ENCODE measurements at places on chromosomes 6 and 20.

DNA sequence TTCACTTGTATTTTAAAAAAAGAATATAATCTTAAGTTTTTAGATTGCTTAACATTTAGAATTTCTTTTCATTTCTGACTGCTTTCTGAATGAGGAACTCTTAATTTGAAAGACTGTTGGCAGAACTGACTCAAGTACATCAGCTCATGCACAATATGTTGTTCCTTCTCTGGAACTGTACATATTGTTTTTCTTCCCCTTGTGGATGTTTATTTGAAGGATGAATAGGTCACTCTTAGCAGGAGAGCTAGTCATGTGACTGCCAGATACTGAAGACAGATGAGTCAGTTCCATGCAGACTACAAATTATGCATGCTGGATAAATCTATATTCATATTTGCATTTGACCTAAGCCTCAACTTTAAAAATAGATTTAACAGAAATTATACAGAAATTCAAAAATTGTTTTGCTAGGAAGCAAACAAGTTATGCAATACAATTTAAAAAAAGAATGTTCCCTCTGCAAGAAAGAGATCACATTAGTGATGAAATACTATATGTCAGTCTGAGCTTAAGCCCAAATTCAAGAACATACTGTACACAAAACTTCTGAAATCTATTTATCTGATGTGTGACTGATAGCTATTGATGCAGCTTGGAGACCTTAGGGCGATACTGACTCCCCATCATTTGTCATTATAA, 1274.9 kb upstream of the GJE1 start:
- no peak for DNase-seq

DNA sequence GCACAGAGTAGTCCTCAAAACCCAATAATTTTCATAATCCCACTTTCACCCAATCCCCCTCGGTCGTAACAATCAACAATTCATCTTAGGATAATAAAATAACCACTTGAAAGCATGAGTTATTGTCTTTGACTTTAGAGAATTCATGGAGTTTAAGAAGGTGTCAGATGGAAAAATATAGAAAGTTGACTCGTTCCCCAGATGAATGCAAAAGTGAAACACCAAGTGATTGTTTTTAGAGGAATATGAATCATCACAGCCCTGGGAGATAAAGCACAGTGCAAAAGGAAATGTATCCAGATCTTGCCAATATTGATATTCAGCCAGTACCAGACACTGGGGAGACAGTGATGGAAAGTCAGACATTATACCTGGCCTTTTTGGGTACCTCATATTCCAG, 860.5 kb downstream of the DHX35 start:
- DNase-seq = no peak

DNA sequence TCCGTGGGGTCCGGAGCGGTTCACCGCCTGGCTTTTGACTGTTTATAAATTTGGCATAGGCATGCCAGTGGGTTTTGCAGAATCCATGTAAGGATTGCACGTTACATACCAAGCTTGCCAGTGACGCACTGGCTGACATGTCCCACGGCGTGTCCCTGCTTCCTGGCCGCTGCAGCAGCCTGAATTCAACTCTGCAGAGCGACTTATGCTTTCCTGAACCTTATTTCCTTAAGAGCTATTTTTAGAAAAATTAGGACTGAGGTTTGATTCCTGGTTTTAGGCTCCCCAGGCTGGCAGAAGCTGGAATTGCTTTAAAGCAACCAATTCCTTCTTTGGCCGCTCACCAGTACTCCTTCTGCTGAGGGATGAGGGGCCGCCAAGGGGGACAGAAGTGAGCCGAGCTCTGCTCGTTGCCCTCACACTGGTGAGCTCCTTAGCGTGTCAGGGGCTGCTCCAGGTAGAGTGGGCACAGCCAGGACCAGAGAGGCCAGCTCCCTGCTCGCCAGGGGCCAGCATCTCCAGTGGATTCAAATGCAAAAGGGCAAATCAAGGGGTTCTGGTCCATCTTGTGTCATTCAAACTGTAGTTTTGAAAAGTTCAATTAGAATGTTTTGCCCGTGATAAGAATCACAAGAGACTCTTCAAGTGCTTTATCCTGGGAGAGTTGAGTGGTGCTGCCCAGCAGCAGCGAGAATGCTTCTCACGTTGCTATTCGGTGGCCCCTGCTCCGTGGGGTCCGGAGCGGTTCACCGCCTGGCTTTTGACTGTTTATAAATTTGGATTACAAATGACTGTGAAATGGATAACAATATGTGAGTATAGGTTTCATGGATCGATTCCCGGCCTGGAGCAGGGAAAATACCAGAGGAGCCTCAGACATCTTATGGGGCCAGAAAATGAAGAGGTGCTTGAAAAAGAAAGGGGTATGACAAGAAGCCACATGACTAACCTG, 17.5 kb upstream of the IRF4 start:
- no peak for DNase-seq

GRCh38 chr6:55182016-55182650, 7.8 kb downstream of the HCRTR2 start:
- no peak for DNase-seq

- no peak for DNase-seq
Measured at GRCh38 chr6:8108031-8108660, 5.8 kb upstream of the EEF1E1 start.

- no peak for DNase-seq
Measured at GRCh38 chr6:2363211-2363610, 117.8 kb upstream of the GMDS start.

- no peak for DNase-seq
Measured at GRCh38 chr6:53309901-53310300, 38.8 kb downstream of the ELOVL5 start.

DNA sequence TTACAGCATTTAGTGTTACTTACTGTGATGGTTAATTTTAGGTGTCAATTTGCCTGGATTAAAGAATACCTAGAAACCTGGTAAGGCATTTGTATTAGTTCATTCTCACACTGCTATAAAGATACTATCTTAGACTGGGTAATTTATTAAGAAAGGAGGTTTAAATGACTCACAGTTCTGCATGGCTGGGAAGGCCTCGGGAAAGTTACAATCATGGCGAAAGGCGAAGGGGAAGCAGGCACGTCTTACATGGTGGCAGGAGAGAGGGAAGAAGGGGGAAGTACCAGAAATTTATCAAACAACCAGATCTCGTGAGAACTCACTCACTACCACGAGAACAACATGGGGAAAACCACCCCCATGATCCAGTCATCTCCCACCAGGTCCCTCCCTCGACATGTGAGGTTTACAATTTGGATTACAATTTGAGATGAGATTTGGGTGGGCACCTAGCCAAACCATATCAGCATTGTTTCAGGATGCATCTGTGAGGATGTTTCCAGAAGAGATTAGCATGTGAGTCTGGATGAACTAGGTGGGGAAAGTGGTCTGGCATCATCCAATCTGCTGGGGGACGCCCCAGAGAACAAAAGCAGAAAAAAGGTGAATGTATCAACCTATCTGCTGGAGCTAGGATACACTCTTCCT, 76.8 kb downstream of the MKKS start:
- DNase-seq = no peak

DNA sequence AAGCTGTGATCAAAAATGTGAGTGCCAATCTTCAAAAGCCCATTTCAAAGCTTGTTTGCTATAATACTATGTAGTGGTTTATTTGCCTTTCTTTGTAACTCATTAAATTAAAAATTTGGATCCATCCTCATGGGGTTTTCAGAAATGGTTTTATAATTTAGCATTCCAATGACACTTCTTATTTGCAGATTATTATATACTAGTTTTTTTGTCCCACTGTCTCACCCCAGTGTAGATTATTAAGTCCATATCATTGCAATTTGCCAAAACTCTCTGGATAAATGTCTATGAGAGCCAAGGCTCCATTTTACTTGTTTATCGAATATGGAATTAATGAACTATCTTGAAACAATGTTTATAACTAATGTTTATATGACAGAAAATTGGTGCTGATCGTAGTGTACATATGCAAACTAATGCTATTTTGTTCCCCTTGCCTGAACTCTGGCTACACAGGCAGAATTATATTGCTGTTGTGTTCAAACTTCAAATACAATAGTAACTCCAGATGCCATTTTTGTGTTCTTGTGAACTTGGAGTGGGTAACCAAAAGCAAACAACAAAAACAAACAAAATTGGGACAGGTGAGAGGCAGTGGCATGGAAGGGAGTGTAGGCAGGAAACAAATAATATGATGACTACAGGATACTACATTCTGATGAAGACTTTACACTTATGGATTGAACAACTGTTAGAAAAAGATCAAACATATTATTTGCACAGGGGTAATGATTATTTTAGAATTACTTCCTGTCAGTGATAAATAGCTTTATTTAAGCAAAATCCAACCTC, 307.1 kb upstream of the FLRT3 start:
- DNase-seq = no peak

DNA sequence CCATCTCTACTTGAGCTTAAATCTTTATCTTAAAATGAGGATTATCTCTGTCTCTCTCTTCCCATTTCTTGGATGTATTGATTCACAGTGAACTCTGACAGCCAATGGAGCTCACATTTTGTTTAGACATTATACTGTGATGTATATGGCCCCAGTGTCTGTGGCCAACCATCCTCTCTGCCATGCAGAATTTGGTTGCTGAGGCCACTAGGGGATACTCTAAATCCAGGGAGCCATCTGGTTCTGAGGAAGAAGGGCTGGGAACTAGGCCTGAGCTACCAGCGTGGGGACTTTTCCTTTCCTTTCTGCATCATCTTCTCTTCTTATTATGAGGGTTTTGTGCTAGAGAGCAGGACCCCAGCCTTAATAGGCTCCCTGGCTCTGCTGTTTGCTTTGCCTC, 59.1 kb upstream of the RIPOR2 start:
- no peak for DNase-seq

DNA sequence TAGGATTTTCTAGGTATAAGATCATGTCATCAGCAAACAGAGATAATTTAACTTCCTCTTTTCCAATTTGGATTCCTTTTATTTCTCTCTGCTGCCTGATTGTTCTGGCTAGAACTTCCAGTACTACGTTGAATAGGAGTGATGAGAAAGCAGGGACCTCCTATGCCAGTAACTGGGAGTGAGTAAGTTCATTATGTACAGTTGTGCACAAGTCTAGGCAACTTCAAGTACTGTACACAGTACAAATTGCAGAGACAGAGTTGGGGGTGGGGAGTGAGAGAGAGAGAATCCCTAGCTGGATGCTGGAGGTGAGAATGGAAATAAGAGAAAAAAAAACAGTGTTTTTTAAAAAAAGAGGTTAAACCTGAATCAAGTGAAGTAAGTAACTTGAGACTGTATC, 210.2 kb downstream of the MMUT start:
- no peak for DNase-seq

DNA sequence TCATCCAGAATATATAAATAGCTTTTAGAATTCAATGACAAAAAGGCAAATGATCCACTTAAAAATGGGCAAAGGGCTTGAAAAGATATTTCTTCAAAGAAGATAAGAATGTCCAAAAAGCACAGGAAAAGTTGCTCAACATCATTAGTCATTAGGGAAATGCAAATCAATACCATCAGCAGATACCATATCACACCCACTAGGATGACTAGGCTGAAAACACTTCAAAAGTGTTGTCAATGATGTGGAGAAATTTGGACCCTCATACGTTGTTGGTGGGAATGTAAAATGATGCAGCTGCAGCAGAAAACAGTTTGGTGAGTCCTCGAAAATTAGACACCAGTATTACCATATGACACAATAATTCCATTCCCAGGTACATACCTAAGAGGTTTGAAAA, 303.6 kb upstream of the SLC35B3 start:
- no peak for DNase-seq

- DNase-seq = no peak
Measured at GRCh38 chr20:8562356-8562755, 430.3 kb downstream of the PLCB1 start.

DNA sequence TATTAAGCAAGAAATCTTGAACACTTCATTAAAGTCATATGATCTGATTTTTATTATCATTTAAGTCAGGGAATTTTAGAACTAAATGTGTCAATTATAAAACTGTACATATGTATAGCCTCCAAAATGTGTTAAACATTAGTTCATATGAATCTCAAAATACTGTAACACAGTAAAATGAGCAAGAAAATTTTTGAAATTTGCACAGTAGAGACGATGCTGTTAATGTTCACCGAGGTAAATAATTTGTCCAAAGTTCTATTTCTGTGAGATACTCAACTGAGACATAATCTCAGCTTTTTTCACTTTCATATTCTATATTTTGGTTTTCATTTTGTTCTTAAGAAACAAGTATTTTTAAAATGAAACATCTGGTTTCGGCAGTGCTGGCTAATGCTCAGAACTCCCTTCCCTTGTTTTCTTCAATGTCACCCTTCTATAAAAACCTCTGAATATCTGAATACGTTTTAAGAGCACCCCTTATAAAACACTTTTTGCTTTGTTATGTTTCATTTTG, 353.1 kb downstream of the LAMA2 start:
- DNase-seq = no peak

DNA sequence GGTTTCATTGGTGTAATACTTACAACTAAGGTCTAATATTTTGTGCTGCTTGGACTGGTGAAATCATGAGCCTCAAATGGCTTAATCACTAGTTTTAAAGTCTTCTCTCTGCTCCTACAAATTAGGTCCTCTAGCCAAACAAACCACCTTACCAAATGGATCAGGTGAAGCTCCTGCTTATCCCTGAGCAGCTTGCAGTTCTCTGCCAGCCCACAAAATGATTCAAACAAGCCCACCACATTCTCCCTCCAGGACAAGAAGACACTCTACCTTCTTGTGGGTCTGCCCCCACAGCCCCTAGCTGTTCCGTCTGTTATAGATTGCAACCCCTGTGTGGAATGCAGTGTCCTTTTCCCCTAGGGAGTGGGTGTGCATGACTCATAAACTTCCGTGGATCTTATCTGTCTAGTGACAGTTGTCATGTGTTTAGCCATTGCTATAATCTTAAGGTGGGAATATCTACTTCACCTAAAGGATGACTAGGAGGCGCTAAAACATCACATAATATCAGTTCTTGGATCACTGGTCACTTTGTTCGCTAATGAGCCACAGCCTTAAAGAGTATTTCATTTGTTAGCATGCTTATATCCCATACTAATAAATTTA, 940.5 kb upstream of the MANEA start:
- no peak for DNase-seq

DNA sequence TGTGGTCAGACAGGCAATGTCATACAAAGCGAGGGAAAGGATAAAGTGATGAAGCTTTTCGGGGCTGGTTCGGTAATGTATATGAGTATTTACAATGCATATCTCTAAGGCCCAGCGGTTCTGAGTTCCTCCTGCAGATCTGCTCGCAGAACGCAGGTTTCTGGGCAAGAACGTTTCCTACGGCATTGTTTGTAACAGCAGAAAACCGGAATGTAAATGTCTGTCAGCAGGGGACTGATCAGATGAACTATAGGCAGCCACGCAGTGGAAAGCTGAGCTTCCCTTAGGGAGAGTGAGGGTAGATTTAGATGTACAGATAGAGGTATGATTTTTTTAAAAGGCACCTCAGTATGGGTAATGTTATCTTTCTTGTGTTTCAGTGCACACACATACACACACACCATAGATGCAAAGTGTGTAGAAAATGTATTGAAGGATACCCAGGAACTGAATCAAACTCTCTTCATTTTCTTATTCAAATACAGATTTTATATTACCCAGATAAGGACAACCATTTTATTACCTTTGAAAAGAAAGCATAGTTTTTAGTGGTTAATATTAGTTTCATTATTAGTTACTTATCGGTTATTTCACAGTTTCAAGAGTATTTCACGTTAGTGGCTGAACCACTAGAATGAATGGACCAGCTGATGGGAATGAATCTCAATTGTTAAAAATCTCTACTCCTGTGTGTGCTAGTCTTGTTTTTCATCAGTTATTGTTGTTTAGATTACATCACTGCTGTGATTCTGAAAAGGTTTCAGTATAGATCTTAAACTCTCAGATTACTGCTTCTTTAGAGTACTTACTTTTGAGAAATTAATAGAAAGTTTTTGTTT, 56.2 kb downstream of the SNX9 start:
- DNase-seq = no peak

- no peak for DNase-seq
Measured at GRCh38 chr20:25179439-25180089, 15.9 kb upstream of the ENTPD6 start.
